ENCODE measurements at places on chromosomes 6 and 20. TPM values are rescaled to one million over a fixed set of nuclear protein-coding genes. Genes with fewer than 3 reads are reported as not detected.

GRCh38 chr6:37794825-37795224 is 24.7 kb upstream of the ZFAND3 start:
- DNase-seq, result no peak

GRCh38 chr6:1325461-1326309 is 13.8 kb downstream of the FOXQ1 start:
- peak; percentile 84 for DNase-seq

GRCh38 chr6:82208913-82209312 is 38.6 kb downstream of the IBTK start:
- DNase-seq, result no peak

GRCh38 chr20:38548356-38549083 is 32.5 kb upstream of the ADIG start:
- DNase-seq, result no peak

DNA sequence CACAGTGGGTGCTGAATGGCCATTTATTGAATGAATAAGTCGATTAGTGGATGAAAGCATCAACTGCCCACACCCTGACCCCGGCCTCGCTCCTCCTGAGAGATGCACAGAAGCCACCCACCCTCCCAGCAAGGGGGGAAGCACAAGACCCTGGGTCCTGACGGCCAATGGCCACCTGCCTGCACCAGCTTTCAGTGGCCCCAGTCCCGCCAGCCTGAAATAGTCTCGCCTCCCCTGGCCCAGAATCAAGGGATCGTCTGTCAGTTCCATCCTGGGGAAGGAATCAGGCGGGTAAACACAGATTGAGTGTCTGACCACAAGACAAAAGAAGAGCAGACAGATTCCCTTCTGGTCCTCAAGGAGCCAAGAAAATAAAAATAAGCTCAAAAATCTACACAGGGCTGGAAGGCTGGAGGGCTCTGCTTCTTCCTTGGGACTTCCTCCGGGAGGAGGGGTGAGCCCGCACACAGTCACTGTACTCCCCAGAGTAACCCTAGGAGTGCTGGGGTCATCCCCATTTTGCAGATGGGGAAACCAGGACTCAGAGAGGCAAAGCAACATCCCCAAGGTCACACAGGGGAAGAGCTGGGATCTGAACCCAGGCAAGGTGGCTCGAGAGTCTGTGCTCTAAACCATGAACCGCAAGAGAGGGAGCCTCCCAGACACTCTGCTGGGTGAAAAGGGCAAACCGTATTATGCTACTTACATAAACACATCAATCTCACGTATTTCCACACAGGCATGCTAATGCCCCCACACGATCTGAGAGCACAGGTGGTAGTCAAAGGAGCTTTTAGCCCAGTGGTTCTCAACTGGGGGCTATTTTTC is 7.8 kb downstream of the PREX1 start:
- no peak for DNase-seq

DNA sequence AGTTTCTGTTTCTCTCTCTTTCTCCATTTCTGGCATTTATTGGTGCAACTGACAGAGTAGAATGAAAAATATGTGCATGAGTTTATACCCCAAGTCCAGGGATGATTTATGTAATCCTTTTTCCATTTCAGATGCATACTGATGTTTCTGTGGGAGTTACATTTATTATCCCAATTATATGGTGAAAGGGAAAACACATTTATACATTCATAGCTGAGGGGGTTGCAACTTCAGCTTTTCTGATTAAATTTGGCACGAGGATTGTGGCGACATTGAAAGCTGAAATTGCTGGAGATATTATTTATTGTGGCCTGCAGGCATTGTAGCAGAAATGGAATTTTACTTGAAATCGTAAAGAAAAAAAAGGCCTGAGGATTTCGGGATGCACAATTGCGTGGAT is 31.5 kb upstream of the FNDC1 start:
- DNase-seq, result no peak

DNA sequence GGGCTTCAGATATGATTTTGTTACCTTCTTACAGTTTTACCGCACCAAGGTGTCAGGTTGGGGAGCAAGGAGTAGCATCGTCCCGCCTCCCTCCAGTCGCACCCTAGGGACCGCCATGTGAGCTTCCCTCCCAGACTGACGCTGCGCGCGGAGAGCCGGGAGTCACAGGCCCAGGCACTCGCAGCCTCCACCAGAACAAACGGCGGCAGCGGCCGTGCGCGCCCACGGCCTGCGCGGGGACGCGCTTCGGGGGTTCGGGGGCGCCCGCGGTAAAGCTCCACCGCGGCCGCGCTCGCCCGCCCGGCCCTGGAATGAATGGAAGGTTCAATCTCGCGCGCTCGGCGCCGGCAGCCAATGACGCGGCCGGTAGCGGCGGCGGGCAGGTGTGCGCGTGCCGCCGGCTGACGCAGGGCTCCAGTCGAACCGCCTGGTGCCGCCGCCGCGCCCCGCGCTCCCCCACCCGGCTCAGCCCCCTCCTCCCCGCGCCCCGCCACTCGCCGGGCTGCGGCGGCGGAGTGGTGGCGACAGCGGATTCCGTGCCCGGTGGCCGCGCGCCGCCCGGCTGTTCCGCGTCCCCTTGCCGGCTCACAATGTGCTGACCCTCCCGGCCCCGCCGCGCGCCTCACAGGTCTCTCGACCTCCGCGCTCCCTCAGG is 16.5 kb upstream of the LIN28B start:
- DNase-seq, result peak; percentile 2

FKBP5 gene
- total RNA-seq, result 37.3 TPM

THBD gene
- total RNA-seq, result 9.2 TPM
